Stimulated activated CD4-positive, alpha-beta T cell treated with anti-CD3 and anti-CD28 coated beads, Interleukin-4, amount 100 ng/mL, for 4 hours (primary cell): ENCODE measurements at places on chromosomes 11 and 22.

- no peak for DNase-seq
Observed at GRCh38 chr22:20354238-20354975, 34.5 kb upstream of the DGCR6L start.

- no peak for DNase-seq
Observed at GRCh38 chr11:71537537-71537936, 288 bp upstream of the KRTAP5-8 start.

- no peak for DNase-seq
Observed at GRCh38 chr11:12429155-12429554, 51.8 kb downstream of the PARVA start.

DNA sequence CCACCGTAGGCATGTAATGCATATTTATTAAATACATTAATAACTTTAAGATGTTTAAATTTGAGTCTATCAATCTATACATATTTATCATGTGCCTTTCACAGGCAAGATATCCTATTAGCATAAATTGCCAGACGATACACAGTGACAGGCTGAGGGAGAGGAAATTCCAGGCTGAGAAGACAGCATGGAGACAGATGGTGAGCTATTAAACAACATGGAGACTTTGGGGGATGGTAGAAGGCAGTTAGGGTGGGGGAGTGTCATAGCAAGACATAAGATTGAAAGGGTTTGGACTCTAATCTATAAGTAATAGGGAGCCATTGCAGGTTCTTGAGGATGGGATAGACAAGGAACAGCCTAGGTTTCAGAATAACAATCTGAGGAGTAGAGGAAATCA lies 138.5 kb downstream of the NXPE2 start:
- no peak for DNase-seq

DNA sequence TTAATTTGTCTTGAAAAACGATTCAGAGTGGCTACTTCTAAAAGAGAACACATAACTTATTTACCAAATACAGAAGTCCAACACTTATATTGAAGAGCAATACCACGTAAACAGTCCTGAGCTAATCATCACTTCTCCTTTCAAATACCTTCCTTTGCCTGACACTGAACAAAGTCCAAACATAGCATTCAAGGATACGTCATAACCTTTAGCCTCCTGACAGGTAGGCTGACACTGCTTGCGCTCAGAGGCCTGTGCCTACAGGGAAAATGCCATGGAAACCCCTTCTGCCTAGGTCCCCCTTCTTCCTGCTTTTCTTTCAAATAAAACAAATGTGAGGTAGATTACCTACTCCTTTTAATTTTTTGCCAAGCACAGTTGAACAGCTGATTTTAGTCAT lies 510.0 kb downstream of the INSC start:
- DNase-seq = no peak

- no peak for DNase-seq
Observed at GRCh38 chr22:49532869-49533802, 294.5 kb downstream of the BRD1 start.
